ENCODE measurements at places on chromosomes 16 and 17.
A peak's percentile ranks its signal among the peaks of the same experiment; 100 is the strongest.

DNA sequence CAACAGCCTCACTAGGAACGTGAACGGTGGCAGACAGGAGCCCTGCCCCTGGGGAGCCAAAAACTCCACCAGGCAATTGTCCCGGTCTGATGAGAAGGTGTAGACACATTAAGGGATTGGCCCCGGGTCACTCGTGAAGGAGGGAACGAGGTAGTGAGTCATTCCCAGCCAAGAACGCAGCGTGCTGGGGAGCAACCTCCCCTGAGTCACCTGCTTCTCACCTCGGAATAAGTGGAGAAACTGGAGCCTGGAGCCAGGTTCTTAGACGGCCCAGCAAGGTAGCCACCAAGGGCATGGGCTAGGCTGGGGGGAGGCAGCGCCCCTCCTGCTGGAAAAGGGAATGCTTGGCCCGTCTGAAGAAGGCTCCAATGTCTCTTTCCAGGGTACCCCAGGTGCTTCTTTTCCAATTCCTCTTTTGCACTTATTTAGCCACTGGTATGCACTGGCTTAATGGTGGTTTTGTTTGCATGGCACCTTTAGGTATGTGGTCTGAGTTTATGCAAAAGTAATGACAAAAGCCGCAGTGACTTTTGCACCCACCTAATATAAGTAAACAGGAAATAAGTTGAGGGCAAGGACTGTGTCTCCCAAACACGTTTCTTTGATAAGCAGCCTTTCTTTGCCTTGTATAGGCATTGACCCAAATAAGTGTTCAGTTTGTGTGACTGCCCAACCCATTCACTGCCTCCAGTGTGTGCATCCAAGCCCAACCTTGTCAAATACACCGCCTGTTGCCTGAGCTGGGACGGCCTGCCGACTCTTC lies 1.8 kb upstream of the HELZ start:
- DNase-seq, result no peak

GRCh38 chr16:66484453-66485213 lies 57.5 kb downstream of the BEAN1 start:
- no peak for DNase-seq

DNA sequence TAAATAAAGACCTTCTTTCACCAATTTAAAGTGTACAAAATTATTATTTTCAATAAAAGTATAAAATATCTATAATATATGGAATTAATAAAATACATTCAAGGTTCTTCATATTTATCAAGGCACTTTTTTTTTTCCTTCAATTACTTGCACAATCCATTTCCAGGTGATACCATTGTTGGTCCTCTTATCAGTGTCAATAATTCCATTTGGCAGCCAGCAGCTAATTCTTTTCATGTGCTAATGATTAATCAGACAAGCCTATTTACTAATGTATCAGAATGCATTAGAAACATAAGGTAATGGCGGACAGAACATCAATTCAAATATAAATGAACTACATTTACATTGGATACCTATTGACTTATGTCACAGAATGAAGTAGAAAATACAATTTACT lies 622.2 kb downstream of the TOX3 start:
- DNase-seq, result no peak

DNA sequence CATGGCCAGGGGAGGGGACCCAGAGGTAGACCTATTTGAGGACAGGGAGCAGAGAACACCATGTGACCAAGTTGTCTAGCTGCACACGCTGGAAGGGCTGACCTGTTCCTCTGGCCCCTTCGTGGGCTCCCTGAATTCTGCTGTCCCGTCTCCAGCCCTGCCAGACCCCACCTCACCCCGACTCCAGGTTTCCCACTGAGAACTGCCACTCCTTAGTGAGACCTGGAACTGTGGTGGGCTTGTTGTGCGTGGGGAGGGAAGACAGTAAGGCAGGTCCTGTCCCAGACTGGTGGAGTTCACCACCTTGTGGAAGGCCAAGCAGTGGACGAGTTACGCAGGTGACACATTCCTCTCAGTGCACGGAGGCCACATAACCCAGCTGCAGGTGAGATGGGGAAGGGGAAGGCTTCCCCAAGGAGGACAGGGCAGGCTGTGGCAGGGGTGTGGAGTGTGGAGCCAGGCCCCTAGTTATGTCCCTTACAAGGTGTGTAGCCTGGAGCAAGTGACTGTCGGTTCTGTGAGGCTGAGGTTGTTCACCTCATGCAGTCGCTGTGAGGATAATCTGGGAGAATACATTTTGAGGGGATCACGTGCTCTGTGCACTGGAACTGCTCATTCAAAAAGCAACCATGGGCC lies 54.7 kb downstream of the USP22 start:
- no peak for DNase-seq

DNA sequence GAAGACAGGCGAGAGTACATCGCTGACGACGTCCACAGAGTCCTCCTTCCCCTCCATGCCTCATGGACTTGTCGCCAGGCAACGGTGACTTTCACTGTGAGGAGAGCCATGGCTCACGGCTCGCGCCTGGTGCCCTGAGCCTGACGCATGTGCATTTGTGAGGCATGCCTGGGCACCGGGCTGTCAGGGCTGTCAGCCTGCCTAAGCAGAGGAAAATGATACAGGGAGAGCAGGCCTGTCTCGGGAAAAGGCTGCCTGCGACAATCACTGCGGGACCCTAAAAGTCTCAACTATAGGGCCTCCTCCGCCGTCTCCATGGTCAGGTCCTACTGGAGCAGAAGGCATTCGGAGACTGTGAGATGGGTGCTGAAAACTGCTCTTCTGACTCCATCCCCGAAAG lies 135.5 kb upstream of the WSB1 start:
- DNase-seq, result no peak

DNA sequence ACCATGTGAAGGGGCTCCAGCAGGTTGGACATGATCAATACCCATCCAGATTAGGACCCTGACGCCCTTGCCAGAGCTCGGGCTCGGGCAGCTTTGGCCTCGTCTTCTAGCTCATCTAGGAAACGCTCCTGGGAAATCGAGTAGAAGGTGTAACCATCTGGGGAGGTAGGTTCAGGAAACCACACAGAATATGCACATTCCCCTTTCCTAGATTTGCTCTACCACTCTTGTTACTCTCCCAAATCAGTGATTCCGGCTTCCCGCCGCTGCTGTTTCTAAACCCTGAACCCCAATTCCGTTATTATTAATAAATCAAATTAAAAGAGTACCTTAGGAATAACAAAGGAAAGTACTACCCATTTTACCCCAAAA lies 507 bp downstream of the COA3 start:
- no peak for DNase-seq

GRCh38 chr17:42060231-42060630 lies 9.8 kb upstream of the C17orf113 start:
- DNase-seq, result no peak

GRCh38 chr16:894841-895240 lies 75.9 kb downstream of the LMF1 start:
- no peak for DNase-seq

DNA sequence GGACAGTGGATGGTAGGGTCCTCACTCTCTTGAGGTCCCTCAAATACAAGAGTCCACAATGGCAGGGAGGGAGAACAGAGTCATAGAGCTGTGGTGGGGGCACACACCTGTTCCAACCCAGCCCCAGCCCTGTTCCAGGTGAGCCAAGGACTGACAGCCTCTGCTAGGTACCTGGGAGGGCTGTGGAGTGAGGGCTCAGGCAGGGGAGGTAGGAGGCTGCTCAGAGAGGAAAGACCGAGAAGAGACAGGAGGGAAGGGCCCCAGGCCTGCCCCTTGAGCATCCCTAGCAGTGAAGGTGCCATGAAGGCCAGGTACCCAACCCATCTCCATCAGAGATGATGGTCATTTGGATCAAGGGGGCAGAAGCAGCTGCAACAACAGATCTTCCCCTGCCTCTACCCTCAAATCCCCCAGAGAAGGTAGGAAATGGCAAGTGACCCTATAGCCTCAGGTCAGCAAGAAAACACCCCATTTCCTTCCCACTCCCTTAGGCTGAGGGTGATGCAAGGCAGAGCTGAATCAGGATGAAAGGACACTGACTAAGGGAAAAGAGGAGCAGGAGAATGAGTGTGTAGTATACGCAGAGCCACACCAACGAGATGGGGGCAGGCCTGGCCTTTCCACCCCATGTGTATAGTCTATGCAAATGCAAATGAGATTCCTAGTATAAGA lies 28.6 kb downstream of the CD300LG start:
- no peak for DNase-seq

GRCh38 chr17:4393806-4394205 lies 27.3 kb upstream of the UBE2G1 start:
- no peak for DNase-seq

DNA sequence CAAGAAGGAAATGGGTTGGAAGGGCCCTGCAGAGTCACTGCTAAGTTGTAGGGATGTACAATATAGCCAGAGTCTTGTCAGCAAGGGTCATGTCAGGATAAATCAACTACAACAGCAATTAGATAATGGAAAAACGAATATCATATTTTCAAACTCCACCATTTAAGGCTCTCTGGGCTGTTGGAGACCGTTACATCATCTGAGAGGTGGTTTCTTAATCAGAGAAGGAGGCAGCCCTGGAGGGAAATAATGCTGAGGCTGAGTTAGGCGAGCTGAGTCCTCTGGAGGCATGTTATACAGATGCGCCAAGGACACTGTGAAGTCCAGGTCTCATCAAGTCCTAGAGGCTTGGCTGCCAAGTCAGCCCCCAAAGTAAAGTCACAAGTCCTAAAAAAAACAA lies 30.3 kb downstream of the LYRM9 start:
- no peak for DNase-seq

GRCh38 chr17:20066253-20066652 lies 57.1 kb downstream of the SPECC1 start:
- peak; percentile 46 for DNase-seq

- DNase-seq, result no peak
Measured at GRCh38 chr17:79808763-79809529, 12.1 kb upstream of the CBX8 start.

All from AG09309 (cell line).